ENCODE measurements at places on chromosomes 13 and 19. TPM values are rescaled to one million over a fixed set of nuclear protein-coding genes. Genes with fewer than 3 reads are reported as not detected.

The PTPRS gene
- 121 TPM for polyA plus RNA-seq

The AXL gene
- not detected for polyA plus RNA-seq

The PALM3 gene
- polyA plus RNA-seq: not detected

The MAST1 gene
- 105 TPM for polyA plus RNA-seq

The RNF113B gene
- not detected for polyA plus RNA-seq

The FGF21 gene
- polyA plus RNA-seq: not detected

The PCP2 gene
- polyA plus RNA-seq: not detected

The AMH gene
- polyA plus RNA-seq: 57.5 TPM

The SPRYD7 gene
- 13.2 TPM for polyA plus RNA-seq

The CIRBP gene
- 1,665 TPM for polyA plus RNA-seq

The PGLYRP1 gene
- polyA plus RNA-seq: not detected

The AP1M2 gene
- 0.38 TPM for polyA plus RNA-seq

The CLEC11A gene
- 18.4 TPM for polyA plus RNA-seq

The ADPRHL1 gene
- polyA plus RNA-seq: 1.1 TPM

The SIGLEC8 gene
- not detected for polyA plus RNA-seq

The FFAR1 gene
- not detected for polyA plus RNA-seq

The LMTK3 gene
- polyA plus RNA-seq: 8.1 TPM

The ELOF1 gene
- 38.0 TPM for polyA plus RNA-seq

The USHBP1 gene
- 0.59 TPM for polyA plus RNA-seq

The CFAP97D2 gene
- polyA plus RNA-seq: not detected

The HSD11B1L gene
- 223 TPM for polyA plus RNA-seq

The KLK10 gene
- not detected for polyA plus RNA-seq

The CYP2A6 gene
- polyA plus RNA-seq: not detected

The PRR36 gene
- polyA plus RNA-seq: 2.7 TPM

The ATP4A gene
- 0.34 TPM for polyA plus RNA-seq

The ACP7 gene
- not detected for polyA plus RNA-seq
